ENCODE measurements at places on chromosomes 1 and 21.

- DNase-seq, result peak; percentile 59
Observed at GRCh38 chr1:75785983-75786853, at the start of gene RABGGTB. Gene RABGGTB, plus strand, starts transcription at chr1:75786256. Its CDS starts 16 bp downstream, at chr1:75786272.

- DNase-seq, result no peak
Observed at GRCh38 chr21:44557491-44558328, 885 bp downstream of the KRTAP10-3 start.

- no peak for DNase-seq
Observed at GRCh38 chr1:170131984-170132383, 13.8 kb upstream of the NTMT2 start.

- no peak for DNase-seq
Observed at GRCh38 chr21:42543106-42543847, 29.6 kb downstream of the SLC37A1 start.

GRCh38 chr1:181704546-181704945 is 221.2 kb downstream of the CACNA1E start:
- no peak for DNase-seq

- DNase-seq, result no peak
Observed at GRCh38 chr1:58932859-58933598, 149.2 kb upstream of the JUN start.

DNA sequence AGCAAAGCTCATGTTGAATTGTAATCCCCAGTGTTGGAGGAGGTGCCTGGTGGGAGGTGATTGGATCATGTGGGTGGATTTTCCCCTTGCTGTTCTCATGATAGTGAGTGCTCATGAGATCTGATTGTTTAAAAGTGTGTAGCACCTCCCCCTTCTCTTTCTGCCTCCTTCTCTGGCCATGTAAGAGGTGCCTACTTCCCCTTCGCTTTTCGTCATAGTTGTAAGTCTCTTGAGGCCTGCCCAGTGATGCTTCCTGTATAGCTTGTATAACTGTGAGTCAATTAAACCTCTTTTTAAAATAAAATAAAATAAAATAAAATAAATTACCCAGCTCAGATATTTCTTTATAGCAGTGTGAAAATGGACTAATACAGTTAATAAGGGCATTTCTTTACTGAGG is 1025.7 kb downstream of the PLA2G4A start:
- no peak for DNase-seq

DNA sequence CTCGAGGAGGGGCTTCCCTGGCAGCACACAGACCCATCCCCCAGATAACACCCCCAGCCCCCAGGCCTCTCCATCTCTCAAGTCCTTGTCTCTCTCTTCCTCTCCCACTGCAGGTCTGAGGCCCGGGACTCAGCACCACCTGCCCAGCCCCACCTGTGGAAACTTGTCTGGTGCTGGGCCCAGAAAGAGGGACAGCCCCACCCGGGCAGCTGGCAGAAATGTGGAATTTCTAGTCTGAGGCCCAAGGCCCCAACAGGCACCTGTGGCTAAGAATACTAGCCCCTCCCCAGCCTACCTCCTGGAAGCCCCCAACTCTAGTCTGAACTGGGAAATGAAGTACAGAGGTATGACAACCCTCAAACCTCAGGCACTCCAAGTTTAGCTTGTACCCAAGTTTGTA is 15.4 kb downstream of the TTC39A start:
- no peak for DNase-seq

GRCh38 chr1:76764638-76765454 is 102.4 kb upstream of the ST6GALNAC5 start:
- DNase-seq, result no peak

DNA sequence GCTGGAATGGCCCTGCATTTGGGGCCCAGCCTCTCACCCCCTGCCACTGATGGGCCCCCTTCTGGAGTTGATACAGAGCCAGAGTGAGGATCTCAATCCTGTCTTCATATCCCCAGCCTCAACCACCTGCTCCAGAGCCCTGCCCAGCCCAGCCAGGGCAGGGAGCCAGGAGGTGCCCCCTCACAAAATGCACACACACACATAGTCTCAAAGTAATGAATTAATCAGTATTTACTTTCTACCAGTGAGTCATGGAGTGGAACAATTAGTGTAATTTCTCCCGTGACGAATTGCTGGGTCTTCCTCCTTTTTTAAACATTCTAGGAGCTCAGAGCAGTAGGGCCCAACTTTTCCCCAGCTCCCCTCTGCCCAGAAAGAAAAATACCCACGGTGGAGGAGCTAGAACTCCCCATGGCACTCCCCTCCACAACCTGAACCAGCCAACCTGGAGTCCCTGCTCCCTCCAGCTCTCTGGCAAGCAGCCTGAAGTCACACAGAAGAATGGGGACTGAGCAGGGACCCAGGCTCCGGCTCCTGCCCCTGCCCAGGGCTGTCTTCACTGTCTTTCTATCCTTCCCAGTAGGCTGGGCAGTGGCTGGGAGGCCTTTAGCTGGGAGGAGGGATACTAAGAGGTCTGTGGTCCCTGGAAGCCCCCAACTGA is 29.3 kb downstream of the SDC3 start:
- DNase-seq, result no peak

DNA sequence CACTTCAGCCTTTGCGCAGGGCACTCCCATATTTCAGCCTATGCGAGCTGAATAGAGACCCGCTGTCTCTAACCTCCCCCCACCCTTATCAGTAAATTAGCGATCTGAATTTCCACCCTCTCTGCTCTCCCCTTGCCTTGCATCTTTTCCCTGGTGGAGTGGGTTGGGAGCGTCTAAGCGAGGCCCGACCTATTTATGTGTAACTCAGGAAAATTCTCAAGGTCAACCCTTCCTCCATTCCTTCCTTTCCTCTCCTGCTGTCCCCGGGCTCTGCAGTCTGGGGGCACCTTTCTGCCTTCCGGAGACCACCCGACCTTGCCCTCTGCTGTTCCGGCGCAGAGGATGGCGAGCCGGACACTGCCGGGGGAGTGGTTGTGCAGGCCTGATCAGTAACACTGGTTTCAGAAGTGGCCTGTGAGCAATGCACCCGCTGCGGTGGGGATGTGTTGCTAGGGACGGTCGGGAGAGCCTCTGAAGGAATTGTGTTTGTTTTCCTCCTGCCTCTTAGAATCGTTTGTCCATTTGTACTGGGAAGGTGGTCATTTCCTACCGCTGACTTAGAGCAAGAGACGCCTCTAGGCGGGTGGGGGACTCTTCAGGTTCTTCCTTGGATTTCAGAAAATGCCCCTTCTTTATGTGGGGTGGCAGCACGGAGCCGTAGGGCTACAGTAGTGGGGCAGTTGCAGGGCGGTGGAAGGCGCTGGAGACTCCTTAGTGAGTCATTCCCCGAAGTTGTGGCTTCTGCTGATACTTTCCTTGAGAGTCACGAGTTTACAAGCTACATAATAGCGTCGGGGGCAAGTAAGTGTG is 513 bp downstream of the MGST3 start:
- DNase-seq, result no peak

DNA sequence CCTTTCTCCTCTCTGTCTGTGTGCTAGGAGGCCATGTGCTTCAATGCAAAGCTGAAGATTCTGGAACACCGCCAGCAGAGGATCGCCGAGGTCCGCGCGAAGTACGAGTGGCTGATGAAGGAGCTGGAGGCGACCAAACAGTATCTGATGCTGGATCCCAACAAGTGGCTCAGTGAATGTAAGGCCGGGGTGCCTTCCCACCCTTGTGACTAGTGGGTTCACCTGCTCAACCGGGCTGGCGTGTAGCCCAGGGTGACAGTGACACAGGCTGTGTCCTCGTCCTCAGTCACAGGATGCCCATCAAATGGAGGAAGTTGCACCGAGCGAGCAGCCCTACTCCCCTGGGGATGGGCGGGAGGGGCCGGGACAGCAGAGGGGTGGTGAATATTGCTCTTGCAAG is 544.1 kb downstream of the KIF26B start:
- DNase-seq, result no peak

DNA sequence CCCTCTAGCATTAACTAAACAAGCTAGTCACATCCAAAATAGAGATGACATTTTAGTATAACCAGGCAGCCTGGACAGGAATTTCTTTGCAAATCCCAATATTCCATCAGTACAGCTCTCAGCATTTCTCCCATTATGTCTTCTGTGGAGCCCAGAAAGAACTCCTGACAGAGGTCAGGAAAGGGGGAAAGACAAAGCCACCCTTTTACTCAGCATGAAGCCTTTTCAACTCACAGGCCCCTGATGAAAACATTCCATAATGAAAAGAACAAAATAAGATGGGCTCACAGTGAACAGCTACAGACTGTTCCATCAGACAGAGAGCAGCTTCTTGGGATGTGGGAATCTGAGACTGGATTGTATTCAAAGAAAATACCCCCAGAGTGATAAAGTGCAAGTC is 80.6 kb downstream of the TEX35 start:
- DNase-seq, result no peak

DNA sequence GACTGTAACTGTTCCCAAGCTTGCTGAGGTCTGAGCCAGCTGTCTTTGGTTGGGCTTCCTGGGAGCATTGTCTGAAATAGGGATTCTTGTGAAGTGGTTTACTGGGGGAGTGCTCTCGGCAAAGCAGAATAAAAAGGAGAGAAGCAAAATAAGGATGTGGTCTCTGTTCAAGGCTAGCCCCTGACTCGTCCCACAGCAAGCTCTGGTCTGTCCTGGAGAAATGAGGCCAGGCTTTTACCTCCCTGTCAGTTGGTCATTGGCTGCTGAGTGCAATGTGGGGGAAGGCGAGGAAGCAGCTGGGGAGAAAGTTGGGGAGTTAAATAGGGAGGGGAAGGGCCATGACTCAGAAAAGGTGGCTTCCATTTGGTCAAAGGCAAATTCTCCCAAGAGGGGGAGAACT is 303.9 kb upstream of the DUSP10 start:
- DNase-seq, result no peak

- no peak for DNase-seq
Observed at GRCh38 chr1:23473037-23473800, 10.8 kb downstream of the ASAP3 start.

DNA sequence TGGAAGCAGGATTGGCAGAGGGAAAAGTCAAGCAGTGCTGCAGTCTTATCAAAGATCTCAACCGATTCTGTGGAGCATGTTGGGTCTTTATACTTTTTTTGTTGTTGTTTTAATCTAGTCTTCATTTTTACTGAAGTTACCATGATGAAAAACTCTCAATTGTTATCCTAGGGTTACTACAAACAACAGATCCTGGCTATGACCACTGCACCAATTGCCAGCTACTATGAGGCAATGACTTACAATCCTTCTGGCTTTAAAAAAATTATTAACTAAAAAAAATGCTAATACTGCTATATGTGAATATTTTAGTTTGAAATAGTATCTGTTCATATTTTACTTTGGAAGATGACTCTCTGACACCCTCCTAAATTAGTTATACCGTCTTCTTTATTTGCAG is 145.9 kb downstream of the CNIH3 start:
- no peak for DNase-seq

DNA sequence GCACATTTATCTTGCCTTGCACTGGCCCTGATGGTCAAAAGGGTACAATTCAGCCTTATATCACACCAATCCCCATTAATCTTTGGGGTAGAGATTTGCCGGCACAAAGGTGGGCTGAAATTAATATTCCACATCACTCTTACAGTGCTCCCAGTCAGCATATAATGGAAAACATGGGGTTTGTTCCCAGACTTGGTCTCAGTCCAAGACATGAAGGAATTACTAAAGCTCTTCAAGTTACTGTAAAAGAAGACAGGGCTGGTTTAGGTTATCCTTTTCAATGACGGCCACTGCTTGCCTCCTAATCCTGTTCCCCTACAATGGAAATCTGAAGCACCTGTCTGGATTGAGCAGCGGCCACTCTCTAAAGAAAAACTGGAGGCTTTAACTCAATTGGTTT is 160.7 kb downstream of the IER5 start:
- no peak for DNase-seq

GRCh38 chr1:30270461-30270860 is 452.9 kb downstream of the MATN1 start:
- DNase-seq, result no peak

DNA sequence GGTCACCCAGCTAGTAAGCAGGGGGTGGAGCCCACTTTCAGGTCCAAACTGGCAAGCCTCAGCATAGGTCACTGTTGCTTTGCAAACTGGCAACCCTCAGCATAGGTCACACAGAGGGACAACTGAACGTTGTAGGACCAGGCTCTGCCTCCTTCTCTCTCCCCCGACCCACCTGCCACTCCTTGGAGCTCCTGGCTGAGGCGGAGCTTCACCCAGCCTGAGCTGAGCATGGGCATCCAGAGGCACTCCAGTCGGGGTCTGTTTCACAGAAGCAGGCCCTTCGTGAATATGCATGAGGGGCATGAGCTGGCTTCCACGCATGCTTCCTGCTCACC is 24.2 kb downstream of the CAPZB start:
- DNase-seq, result no peak

- DNase-seq, result no peak
Observed at GRCh38 chr1:62355095-62355494, 35.9 kb upstream of the KANK4 start.

DNA sequence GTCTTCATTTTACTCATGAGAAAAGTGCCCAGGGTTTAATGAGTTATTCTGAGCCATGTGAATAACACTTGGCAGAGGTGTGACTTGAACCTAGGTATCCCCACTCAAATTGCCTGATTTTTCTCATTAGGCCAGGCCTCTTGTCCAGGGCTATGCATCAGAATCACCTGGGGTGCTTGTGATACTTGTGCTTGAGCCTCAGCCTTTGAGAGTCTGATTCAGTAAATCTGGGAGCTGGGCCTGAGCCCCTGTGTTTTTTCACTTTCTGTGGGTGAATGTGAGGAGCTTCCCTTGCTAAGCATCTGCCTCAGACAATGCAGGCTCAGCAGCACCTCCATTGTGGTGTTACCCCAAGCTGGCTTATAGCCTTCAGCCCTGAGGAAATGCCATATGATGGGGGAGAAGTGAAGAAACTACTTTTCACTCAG is 127.1 kb downstream of the S1PR1 start:
- no peak for DNase-seq

- DNase-seq, result no peak
Observed at GRCh38 chr1:16393570-16394521, 26.8 kb downstream of the SZRD1 start.

- DNase-seq, result no peak
Observed at GRCh38 chr1:94025383-94026340, 95.3 kb downstream of the ABCA4 start.

DNA sequence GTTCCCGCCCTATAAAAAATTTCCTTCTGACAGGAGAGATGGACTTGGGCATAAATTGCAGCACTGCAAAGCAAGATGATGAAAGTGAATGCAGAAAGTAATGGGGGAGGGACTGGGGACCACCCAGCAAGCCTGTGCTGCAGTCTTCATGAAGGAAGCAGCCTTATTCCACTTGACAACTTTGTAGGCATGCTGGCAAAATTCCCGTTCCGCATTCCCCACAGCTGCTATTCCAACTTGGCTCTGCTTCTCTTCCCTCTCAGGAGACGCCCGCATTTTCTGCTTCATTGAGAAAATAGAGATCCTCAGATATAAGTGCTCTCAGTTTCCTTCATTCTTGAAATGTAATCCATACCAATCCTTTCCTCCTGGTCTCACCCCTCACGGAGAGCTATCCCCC is 2.4 kb downstream of the HMGB4 start:
- no peak for DNase-seq
